ENCODE measurements at places on chromosomes 1 and 21.

DNA sequence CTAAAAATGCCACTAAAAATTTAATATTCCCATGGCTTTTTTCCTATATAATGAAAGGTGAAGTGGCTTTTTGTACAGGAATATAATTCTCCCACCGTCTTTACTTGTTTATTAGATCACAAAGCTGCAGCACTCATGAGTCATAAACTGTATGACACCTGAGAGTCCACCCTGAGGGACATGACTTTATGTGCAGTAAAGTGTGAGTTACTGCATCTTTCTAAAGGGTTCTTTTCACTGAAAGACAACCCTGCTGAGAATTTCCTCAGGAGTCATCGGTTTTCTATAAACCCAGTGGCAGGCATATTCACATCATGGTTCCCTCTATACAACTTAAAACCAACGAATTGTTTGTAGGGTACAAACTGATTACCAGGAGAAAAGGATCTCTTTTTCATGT, 77.4 kb downstream of the APP start:
- DNase-seq = no peak

DNA sequence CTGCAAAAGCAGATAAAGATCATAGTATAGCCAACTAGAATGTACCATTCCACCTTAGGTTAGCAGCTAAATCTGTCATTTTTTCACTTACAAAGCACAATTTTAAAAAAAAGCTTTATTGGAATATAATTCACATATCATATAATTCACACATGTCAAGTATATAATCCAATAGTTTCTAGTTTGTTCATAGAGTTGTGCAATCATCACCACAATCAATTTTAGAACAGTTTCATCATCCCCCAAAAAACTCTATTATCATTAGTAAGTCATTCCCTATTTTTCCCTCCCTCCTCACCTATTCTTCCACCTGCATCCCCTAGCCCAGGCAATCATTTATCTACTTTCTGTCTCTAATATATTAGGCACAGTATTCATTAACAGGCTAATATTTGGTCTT, 32.0 kb upstream of the INSL5 start:
- no peak for DNase-seq

DNA sequence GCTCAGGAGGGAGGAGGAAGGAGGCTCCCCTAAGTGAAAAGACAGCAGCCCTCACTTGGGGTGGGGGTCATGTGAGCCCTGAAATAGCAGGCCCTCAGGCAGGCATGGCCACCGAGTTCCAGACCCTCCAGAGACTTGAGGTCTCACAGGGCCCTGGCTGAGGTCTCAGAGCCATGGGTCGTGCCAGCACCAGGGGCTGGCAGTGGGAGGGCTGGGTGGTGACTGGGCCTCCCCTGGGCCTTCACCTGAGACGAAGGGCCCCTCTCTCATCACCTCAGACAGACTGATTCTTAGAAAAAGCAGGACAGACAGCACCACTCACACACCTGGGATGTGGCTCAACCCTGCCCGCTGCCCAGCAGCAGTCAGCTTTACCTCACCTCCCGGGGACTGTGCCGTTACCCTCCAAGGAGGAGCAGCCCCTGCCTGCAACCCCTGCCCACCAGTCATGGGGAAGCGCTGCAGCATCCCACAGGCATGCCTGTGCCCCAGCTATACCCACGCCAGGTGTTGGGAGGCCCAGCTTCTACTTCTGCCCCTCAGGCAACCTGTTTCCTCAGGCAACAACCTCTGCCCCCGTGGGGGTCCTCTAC, 42.6 kb upstream of the LRP8 start:
- DNase-seq = no peak

- DNase-seq = no peak
Observed at GRCh38 chr1:87201768-87202167, 126.9 kb upstream of the LMO4 start.

DNA sequence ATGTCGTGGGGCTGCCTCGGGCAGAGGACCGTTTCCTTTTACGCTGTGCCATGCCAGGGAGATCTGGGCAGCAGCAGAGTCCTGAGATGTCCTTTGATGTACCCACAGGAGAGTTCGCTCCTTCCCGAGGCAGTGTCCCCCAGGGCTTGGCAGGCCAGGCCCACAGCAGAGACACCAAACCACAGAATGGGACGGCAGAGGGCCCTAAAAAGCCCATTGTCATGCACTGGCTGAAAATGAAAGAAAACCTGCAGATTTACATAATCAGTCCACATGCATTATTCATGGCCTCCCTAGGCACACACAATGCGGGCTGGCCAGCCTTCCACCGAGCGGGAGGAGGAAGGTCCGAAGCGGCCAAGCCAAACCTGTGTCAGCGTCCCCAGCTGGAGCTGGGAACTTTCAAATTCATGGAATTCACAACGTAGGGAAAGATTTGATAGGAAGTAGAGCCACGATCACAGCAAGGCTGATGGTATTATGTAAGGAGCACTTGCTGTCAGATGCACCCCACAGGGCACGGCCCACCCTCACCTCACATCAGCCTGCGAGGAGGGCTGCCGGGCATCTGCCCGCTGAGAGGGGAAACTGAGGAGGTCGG, 25.3 kb upstream of the EFHD2 start:
- DNase-seq = no peak

DNA sequence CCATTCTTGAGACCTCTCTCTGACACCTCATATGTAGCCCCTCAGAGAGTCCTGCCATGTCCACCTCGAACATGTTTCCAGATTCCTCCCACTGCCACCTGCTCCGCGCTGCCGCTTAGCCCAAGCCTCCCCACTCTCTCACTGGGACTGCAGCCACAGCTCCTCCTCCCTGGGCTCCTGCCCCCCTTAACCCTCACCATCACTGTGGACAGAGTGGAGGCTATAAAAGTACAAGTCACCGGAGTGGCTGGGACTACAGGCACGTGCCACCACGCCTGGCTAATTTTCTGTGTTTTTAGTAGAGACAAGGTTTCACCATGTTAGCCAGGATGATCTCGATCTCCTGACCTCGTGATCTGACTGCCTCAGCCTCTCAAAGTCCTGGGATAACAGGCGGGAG, 77.0 kb downstream of the VWA5B1 start:
- no peak for DNase-seq

DNA sequence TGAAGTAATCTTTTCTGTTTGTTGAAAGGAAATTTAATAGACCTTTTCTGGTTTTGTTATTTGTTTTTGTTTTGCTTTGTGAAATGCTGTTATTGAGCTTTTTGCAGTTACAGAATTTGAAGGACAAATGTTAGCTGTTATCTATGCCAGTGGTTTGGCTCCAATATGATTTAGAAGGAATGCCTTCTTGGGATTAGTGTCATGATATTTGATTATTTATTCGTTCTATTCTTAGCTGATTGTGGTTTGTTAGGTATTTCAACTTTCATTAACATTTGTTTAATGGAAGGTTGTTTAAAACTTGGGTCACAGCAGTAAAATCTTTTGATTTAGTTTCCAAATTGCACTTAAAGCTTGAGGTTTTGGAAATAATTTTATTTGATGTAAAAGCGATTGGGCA, 33.5 kb downstream of the ADGRL2 start:
- DNase-seq = no peak

- no peak for DNase-seq
Observed at GRCh38 chr1:116585886-116586285, 15.1 kb upstream of the CD58 start.

DNA sequence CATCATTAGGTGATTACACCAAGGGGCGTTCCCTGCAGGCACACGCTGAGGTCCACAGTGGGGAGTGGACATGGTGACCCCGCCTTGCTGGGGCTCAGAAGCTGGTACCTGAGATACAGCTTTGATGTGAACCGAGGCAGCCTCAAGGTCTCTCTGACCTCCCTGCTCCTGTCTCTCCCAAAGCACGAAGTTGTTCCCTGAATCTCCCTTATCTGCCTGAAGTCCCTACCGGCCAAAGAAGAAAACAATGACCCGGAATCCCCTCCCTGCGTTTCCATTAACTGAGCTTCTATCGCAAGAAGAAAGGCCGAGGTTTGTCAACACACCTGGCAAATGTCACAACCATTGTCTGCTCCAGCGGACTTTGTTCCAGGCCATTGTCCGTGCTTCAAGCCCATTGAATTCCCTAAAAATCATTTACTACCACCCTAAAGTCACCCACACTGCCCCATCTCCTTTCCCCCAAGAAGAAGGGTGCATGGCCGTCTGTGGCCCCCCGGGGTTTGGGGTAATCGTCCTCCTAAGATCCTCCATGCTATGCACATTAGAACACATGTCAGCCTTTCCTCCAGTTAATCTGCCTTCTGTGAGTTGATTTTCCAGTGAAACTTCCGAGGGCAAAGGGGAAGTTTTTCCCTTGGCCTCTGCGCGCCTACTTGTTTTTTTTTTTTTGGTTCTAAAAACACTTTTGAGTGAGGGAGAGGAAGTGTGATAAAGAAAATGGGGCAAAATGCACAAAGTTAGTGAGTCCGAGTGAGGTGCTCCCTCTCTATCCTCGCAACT, 48.1 kb upstream of the COL18A1 start:
- DNase-seq = no peak

- no peak for DNase-seq
Observed at GRCh38 chr1:214306269-214306668, 25.3 kb downstream of the SMYD2 start.

- DNase-seq = no peak
Observed at GRCh38 chr1:19534281-19534680, 48.9 kb upstream of the CAPZB start.

GRCh38 chr21:22711636-22712035, 1713.4 kb downstream of the NCAM2 start:
- DNase-seq = no peak

DNA sequence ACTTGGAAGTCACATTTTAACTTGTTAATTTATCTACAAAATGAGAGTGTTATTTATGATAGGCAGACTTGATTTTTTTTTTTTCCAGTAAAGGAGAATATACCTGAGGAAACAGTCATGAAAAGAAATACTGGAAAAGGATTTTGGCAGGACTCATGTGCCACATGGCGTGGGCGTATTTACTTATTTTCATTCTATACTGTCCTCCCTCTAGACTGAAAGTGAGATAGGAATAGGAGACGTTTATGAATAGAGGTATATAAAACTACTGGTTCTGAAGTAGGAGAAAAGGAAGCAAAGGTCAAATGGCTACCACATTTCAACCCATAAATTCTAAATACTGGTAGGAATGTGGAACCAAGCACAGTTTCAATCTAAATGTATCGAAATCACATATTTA, 94.8 kb upstream of the MPC2 start:
- no peak for DNase-seq

DNA sequence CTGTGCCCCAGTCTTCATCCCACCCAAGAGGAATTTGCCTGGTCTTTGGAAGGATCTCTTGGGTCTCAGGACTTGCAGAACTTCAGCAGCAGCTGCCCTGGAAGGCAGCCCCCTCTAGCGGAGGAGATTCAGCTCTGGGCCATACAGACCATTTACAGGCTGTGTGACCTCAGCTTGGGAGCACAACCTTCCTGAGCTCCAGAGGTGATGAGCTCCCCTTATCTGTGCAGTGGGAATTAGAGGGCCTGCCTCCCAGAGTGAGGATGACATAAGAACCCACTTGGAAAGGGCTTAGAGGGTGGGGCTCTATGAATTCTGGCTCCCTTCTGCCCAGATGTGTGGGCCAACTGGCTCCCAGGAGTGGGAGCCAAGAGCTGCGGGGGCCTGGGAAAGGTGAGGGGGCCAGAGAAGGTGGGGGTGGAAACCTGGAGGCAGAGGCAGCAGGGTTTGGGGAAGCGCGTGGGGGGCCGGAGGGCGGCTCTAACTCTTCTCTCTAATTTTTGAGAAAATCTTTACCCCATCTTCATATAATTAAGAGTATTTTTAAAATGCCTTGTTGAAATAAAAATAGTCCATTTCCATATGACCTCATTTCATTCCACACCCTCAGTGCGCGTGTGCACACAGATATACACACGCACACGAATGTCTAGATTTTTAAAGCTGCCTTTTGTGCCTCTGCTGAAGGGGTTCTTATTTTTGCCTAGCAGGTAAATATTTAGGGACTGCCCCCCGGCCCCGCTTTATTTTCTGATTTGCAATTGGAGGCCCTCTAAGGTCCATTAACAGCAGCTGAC, 21.5 kb downstream of the EPHB2 start:
- DNase-seq = no peak

- no peak for DNase-seq
Observed at GRCh38 chr1:82015444-82015843, 214.7 kb downstream of the ADGRL2 start.

DNA sequence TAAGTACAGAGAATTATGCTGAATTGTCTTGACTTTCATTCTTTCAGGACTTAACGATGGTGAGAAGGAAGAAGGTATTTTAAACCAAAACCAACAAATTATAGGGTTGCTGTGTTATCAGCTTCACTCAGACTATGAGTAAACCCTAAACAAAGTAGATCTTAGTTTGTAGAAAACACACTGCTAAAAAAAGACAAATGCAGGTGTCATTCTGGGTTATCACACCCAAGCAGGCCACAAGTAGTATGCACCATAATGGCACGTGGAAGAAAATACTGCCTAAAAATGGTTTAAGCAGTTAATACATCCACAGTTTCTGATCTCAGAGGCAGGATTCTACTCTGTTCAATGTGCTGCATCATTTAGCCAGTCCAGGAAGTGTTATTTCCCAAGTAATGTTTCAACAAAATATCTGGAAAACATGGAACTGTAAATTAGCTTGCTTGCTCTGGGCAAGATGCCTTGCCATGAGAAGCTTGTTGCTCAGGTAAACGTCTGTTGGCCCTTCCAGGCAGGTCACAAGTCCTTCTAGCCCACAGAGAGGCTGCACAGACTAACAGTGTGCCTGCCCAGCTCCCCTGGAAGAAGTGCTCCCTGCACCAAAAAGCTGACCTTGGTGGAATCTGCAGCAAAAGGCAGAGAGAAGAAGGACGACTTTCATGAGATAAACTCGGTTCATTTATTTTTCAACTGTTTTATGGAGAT, 4.1 kb downstream of the DIPK1A start:
- DNase-seq = no peak

DNA sequence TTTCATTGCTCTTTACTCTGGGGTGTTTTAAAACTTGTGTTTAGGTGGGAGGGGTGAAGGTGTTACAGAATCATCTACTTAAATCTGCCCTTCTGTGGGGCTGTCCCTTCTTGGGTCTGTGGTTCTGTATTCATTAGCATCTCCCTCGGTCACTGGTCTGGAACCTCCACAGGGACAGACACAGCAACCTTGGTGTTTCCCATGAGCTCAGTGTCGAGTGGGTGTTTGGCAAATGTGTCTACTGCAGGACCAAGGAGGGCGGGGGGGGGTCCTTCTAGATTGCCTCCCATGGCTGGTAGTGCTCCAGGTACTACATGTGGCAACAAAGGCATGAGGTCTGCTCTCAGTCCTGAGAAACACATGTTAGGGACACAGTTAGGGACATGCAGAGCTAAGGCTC, 273.4 kb downstream of the PCP4 start:
- no peak for DNase-seq

- DNase-seq = no peak
Observed at GRCh38 chr1:55610203-55610602, 395.0 kb upstream of the USP24 start.

GRCh38 chr1:118290571-118290970, 105.5 kb upstream of the SPAG17 start:
- no peak for DNase-seq

- DNase-seq = no peak
Observed at GRCh38 chr1:43990271-43991199, 864 bp upstream of the CCDC24 start.

- DNase-seq = peak; percentile 11
Observed at GRCh38 chr1:205438213-205439158, 16.6 kb upstream of the LEMD1 start.

- no peak for DNase-seq
Observed at GRCh38 chr1:56057466-56058405, 521.6 kb downstream of the PLPP3 start.

GRCh38 chr21:39869141-39869818, 2.0 kb downstream of the PCP4 start:
- no peak for DNase-seq
